Endothelial cell of umbilical vein (primary cell): ENCODE measurements at places on chromosomes 1 and 21. TPM values are rescaled to one million over a fixed set of nuclear protein-coding genes. Genes with fewer than 3 reads are reported as not detected.

DNA sequence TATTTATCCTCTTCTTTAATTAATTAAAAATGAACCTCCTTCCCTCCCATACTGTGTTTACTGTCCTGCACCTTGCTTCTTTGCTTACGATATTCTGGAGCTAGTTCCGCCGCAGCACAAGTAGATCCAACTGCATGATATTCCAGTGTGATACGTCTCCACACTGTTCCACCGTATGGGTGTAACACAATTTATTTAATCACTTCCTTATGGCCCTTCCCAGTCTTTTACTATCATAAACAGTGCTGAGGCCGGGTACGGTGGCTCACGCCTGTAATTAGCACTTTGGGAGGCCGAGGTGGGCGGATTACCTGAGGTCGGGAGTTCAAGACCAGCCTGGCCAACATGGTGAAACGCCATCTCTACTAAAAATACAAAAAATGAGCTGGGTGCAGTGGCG, 25.7 kb downstream of the CNST start:
- DNase-seq: no peak
- no peak overlapping the region for H3K27ac ChIP-seq
- no peaks in the 10 kb centered on the region for H3K27me3 ChIP-seq
- peaks cover 18% of the 10 kb centered on the region for H3K4me1 ChIP-seq
- H3K36me3 ChIP-seq: no peaks in the 10 kb centered on the region

DNA sequence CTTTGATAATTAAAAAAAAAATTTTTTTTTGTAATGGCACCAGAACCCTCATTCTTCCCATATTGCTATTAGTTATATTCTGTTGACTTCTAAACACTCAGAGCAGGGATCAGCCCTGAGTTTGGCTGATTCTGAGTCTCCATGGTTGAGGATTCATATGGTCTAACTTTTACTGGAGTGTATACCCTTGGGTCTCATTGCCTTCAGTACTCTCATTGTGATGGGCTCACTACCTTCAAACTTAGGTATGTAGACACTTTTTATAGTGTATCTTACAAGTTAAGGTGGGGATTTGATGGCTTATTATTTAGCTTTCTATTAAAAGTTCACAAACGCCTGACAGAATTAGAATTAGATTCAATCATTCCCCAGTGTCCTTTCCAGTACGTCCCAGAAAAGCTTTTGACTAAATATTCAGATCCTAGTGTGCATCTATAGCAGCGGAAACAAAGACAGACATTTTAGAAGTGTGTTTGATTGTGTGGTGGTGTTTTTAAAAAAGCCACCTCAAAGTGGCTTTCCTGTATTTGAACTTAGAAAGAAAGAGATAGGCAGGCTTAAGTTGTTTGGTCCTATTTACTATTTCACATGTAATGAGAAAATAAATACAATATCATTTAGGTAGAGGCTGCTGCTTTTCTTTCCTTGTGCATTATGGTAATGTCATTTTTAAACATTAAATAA, 1.4 kb downstream of the MACF1 start:
- peaks cover 37% of the 10 kb centered on the region for H3K4me1 ChIP-seq
- no peaks in the 10 kb centered on the region for H3K27me3 ChIP-seq
- H3K36me3 ChIP-seq: no peaks in the 10 kb centered on the region
- H3K4me3 ChIP-seq: peak overlapping the region; percentile 2
- peak overlapping the region; percentile 86 for H3K27ac ChIP-seq

- peak; percentile 78 for DNase-seq
- peaks cover 15% of the 10 kb centered on the region for H3K4me1 ChIP-seq
- no peaks in the 10 kb centered on the region for H3K27me3 ChIP-seq
- no peak overlapping the region for H3K4me3 ChIP-seq
- H3K36me3 ChIP-seq: no peaks in the 10 kb centered on the region
These were observed 57.1 kb upstream of the SAMSN1 start for GRCh38 chr21:14603202-14603601.

- no peaks in the 10 kb centered on the region for H3K27me3 ChIP-seq
- no peak overlapping the region for H3K27ac ChIP-seq
- H3K36me3 ChIP-seq: no peaks in the 10 kb centered on the region
These were observed 61.8 kb downstream of the IER5 start for GRCh38 chr1:181150273-181150672.

DNA sequence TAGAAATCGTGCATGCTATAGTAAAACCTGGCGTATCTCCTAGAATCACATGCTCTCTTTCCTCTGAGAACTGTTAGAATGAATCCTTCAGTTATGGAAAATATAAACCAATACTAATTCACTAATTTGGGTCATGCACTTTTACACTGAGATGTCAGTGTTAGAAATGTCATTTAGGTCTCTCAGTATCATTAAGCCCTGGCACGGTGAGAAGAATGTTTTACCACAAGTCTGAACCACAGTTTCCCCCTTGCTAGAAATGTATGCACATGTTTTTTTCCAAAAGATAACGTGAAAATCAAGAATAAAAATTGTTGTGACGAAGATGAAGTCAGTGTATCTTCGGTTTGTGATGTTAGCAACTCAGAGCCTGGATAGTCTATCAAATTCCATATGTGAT, 1062.7 kb upstream of the NCAM2 start:
- no peaks in the 10 kb centered on the region for H3K4me1 ChIP-seq
- no peaks in the 10 kb centered on the region for H3K27me3 ChIP-seq
- no peak overlapping the region for H3K27ac ChIP-seq
- DNase-seq: no peak
- H3K4me3 ChIP-seq: no peak overlapping the region

DNA sequence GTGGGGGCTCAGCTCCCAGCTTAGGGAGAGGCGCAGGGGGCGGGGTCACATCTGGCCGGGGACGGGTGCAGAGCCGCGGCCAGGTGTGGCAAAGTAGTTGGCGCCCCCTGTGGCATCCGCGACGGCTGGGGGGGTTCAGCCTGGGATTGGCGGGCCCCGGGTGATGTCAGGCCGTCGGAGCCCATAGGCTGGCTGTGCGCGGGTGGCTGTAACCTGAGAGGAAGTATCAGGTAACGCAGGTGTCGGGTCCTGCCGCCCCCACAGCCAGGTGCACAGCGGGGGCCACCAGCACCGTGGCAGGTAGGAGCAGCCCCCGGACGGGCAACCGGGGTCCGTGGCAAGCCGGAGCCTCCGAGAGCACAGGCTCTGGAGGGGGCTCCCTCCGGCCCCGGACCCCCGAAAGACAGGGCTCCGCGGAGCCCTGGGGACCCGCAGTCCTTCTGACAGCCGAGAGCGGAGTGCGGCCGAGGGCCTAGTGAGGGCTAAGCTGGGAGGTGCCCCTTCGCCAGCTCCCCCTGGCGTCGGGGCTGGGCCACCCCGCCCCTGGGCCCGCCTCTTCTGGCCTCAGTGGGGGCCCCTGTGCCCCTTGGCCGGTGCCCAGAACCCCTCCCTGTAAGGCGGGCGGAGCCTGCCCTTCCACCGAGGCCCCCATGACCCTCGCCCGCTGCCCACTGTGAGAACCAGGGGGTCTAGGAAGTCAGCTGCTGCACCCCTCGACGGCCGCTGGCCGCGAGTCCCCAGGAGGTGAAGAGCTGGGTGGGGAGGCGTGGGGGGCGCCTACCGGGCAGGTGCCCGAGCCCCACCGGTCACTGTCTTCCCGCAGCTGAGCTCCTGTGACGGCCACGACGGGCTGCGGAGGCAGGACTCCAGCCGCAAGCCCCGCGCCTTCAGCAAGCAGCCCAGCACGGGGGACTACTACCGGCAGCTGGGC, 17.9 kb downstream of the TNFRSF25 start:
- H3K27me3 ChIP-seq: peaks cover 42% of the 10 kb centered on the region
- no peak overlapping the region for H3K27ac ChIP-seq
- no peak overlapping the region for H3K4me3 ChIP-seq
- no peaks in the 10 kb centered on the region for H3K4me1 ChIP-seq
- DNase-seq: no peak

GRCh38 chr21:41894922-41895557, 15.9 kb upstream of the PRDM15 start:
- no peaks in the 10 kb centered on the region for H3K36me3 ChIP-seq
- peaks cover 15% of the 10 kb centered on the region for H3K4me1 ChIP-seq
- no peaks in the 10 kb centered on the region for H3K27me3 ChIP-seq
- peak; percentile 71 for DNase-seq
- peak overlapping the region; percentile 26 for H3K27ac ChIP-seq

GRCh38 chr21:37724201-37724600, 192.1 kb downstream of the KCNJ6 start:
- peaks cover 7% of the 10 kb centered on the region for H3K27me3 ChIP-seq
- no peaks in the 10 kb centered on the region for H3K36me3 ChIP-seq
- H3K27ac ChIP-seq: no peak overlapping the region
- no peaks in the 10 kb centered on the region for H3K4me1 ChIP-seq
- no peak overlapping the region for H3K4me3 ChIP-seq

The SNX7 gene
- 36.0 and 37.9 TPM in 2 replicates for total RNA-seq

The LORICRIN gene
- not detected in 2 replicates for total RNA-seq

The PYHIN1 gene
- not detected in 2 replicates for total RNA-seq

The WNT4 gene
- not detected in 2 replicates for total RNA-seq

The C1QB gene
- total RNA-seq: not detected in 2 replicates
